Stimulated activated CD8-positive, alpha-beta memory T cell treated with anti-CD3 and anti-CD28 coated beads, Interleukin-4, amount 100 ng/mL, for 24 hours (primary cell): ENCODE measurements at places on chromosomes 4 and X.

DNA sequence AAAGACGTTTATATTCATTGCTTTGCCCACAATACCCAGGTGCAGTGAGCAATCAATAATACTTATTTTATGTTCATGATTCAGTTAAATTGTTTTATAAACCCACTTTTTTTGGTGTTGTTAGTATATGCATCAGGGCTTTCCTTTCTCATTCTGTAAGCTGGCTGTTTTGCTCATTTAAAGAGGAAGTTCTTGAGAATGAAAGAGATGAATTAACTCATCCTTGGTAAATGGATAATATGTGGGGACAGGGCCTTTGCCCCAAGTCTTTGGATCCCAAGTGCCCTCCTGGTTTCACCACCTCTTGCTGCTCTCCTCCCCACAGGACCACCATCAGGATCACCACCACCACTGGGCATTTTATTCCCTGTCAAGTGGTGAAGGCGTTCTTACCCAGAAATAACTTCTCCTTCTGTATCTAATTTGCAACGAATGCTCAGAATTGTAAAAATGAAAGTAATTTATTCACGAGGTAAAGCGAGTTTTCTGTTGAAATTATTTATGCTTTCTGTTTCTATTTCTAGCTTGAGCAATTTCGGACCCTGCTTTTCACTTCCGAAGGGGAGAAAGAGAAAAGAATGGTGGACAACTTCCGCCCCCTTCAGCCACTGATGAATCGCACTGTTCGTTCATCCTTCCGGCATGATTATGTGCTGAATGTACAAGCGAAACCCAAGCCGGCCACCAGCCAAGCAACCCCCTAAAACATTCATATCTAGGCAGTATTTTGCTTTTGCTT, 8.2 kb upstream of the ZRSR2 start:
- DNase-seq: no peak

GRCh38 chr4:7055990-7056325, 11.9 kb downstream of the GRPEL1 start:
- no peak for DNase-seq

GRCh38 chrX:154902408-154902807, 16.3 kb downstream of the F8A1 start:
- DNase-seq: no peak

DNA sequence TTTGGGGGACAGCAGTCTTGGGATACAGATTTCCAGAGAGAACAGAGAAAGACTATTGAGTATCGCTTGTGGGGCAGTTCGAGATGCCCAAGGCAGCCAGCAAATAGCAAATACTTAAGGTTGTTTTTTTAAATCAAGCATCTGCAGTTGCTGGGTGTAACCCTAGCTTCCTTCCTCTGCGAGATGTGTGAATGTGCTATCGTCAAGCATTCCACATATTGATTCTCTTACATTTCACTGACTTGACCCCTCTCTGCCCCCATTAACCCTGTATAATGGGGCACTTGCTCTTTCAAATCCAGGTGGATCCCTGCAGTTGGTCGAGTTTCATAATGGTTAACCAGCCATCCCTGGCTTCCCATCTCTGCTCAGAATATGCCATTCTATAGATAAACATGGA, 23.5 kb downstream of the KCNE5 start:
- no peak for DNase-seq

DNA sequence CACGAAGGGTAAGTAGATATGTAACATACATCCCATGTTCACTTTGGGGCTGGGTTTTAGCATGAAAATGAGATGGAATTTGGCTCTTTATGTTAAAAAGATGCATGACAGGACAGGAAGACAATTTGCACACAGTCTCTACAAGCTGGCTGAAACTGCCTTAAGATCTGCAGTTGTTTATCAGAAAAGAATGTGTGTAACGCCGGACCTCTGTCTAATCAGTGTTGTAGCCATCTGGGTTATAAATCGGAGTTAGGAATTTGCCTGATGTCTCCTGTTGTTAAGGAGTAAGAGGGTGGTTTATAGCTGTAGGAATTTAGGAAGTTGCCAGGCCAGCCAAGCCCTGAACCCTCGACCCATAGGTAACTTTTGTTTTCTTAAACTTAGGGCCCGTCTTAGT, 562.9 kb upstream of the FAT1 start:
- no peak for DNase-seq
